ENCODE measurements at places on chromosomes 2 and 18.

DNA sequence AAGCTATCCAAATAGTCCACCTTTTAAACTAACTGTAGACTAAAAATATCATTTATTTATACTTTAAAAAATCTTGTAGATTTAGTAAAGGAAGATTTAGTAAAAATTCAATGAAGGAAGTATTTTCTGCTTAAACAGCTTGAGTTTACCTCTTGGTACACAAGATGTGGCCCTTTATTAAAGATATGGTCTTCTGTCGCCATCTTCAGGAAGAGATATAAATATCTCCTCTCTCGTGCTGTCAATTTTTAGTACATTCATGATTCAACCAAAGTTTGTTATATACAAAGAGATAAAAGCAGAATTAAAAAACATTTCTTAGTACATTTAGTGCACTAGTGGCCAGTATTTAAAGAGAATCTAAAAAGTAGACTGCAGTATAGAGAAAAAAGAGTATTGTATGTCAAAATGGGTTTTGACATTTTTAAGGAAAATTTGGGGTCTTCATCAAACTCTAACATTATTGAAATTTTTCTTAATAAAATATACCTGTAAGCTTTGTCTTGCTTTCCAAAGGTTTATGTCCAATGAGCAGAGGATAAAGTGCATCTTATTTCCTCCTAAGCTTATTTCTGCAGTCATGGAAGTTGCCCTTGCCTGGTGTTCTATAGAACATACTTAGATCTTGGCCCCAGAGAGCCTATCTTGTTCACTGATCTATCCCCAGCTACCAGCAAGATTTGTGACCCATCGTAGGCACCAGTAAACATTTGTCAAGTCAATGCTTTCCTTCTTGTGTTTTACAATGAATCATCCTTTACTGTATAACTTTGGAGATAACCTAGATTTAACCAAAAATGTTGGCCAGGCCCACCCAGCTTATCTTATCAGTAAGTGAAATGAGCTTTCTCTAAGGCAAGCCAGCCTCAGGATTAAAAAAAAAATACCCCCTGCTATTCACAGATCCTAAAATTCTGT lies 18.5 kb upstream of the EML6 start:
- DNase-seq, result no peak

GRCh38 chr18:76771192-76771799 lies 51.1 kb upstream of the ZNF236 start:
- no peak for DNase-seq

- DNase-seq, result no peak
These were observed 15.0 kb upstream of the GPC1 start for GRCh38 chr2:240420206-240421104.

DNA sequence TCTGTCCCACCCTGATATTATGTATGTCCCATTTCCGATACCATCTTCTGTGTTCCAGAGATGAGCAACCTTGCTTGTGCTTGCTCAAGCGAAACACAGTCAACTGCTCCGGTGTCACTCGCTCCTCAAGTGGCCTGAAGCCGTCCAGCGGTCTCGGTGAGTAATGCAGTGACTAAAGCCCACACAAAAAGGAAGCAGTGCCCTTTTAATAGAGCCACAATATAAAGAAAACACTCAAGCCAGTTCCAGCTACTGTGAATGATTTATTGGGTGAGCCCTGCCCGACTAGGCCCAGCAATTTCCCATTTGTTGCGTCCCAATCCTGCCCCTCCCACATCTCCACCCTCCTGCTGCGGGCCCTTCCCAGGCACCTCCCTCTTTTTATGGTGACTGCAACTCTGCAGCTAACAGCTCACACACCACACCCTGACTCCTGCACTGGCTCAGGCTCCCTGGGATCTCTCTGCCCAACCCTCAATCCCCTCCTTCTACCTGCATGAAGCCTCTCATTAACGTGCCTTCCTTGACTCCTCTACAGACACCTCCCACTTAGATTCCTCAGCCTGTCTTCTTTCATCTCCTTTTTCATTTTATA lies 44.2 kb upstream of the DSC1 start:
- DNase-seq, result peak; percentile 77
